Stimulated activated CD8-positive, alpha-beta memory T cell treated with anti-CD3 and anti-CD28 coated beads, Interleukin-2, amount 100 ng/mL, for 1 hour (primary cell): ENCODE measurements at places on chromosomes 2 and 18.

DNA sequence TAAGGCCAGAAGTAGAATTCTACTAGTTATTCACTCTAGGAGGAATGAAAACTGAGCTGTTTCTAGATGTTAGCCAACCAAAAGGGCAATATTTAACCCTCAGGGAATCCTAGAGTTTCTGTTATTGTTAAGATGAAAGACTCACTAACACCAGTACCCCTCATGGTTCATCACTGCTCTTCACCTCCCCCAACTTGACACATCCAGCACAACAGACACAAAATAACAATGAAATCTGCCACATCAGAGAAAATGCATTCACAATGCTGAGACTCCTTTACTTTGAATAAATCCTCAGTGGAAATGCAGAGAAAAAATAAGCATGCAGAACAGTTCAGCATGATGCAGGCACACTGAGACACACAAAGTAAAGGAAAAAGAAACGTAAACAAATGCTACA lies 111.3 kb downstream of the RIF1 start:
- DNase-seq = no peak

DNA sequence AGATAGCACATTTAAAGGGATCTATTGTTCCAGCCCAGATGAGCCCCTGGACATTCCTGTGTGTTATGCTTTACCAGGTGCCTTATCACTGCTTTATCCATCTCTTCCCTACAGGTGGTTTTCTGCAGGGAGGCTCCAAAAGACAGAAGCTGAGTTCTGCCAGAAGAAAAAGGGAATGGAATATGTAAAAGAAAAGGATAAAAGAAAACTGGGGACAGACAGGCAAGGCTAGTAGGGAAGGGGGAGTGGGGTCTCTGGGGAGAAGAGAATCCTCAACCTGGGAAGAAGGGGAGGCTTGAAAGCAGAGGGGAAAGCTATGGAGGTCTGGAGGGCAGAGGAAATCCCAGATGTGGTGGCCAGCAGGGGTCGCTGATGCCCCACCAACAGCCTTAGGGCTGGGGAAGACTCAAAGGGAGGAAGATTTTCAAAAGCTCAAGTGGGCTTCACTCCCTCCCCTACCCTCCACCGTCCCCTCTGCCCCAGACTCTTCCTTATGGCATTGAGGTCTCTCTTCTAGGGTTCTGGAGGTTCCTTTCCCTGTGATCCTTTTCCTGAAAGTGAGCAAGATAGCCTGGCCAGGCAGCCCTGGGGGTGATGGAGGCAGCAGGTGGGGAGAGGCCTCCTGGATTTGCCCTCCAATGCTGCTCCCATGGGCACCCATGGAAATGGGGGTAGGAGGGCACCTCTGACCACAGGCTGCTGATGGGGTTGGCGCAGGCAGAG lies 178.1 kb upstream of the PKDCC start:
- peak; percentile 50 for DNase-seq

DNA sequence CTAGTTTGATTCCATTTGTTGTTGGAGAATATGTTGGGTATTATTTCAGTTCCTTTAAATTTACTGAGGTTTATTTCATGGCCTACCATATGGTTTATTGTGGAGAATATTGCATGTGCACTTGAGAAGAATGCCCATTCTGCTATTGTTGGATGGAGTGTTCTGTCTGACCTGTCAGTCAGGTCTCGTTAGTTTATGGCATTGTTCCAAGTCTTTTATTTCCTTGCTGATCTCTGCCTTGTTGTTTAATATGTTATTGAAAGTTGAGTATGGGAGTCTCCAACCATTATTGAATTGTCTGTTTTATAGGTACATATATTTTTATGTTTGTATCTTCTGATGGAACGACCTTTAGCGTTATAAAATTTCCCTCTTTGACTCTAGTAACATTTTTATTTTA lies 86.3 kb downstream of the PTPN4 start:
- no peak for DNase-seq

DNA sequence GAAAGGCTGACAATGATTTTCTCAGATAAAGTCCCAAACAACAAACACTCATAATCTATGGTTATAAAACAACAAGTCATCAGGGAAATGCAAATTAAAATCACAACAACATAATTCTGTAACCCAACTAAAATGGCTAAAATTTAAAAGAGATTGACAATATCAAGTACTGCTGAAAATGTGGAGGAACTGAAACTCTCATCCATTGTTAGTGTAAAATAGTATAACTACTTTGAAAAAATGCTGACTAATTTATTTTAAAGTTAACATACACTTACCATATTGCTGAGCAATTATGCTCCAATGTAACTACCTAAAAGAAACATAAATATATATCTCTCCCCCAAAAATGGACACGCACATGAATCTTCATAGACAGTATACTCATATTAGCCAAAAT lies 245.9 kb upstream of the SPOPL start:
- no peak for DNase-seq

DNA sequence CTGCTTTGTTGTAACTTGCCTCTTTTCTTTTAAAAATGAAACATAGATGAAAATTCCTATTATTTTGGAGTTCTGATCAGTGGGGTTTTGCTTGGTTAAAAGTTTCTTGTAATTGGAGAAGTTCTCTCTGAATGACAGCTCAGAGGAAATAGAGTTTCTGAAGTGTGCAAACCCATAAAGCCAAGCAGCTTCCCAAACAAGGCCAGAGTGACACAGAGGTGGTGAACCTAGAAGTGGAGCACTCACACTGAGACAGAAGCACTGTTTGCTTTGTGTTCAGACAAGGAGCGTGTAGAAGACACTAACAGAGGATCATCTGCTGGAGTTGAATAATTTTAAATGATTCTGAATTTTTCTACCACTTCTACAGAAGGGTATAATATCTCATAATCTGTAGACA lies 49.2 kb downstream of the FBXO48 start:
- no peak for DNase-seq

GRCh38 chr2:225581135-225581534 lies 181.6 kb downstream of the NYAP2 start:
- DNase-seq = no peak

GRCh38 chr2:200609028-200609614 lies 23.3 kb downstream of the AOX1 start:
- DNase-seq = no peak

DNA sequence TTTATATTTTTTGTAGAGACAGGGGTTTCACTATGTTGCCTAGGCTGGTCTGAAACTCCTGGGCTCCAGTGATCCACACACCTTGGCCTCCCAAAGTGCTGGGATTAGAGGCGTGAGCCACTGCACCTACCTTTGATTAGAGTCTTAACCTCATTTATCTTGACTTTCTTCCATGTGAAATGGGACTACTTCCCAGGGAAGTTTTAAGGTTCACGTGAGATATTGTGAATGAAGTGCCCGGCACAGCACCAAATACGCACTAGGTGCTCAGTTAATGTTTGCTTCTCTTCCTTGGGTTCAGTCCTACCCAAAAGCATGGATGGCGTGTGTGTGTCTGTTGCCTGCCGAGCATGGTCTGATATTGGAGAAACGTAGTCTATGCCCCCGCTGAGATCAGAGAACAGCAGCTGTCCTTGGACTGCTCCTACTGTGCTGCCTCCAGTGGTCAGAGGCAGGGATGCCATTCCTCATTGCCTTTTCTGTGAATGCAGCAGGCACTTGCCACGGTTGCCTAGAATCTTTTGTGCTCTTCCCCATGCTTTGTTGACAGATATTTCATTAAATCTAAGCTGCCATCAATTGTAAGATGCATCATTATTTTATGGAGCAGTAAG lies 12.3 kb upstream of the TFCP2L1 start:
- DNase-seq = no peak

DNA sequence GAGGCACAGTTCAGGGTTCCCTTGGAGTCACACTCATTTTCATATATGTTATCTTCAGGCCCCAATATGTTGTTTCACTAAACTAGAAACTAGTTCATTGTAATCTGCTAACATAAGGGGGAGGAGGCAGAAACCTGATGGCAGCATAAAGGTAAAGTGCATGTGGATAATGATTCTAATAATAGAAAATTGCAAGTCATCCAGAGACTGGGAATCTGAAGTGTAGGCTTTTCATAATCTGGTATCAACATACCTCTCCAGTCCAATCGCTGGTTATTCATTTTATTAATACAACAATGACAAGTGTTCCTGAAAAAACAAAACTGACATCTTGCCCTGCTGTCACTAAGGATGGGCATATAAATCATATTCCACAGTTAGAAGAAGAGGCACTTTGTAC lies 326.3 kb upstream of the ZNF804A start:
- DNase-seq = no peak

- DNase-seq = no peak
These were observed 58.0 kb downstream of the RND3 start for GRCh38 chr2:150429384-150429961.

DNA sequence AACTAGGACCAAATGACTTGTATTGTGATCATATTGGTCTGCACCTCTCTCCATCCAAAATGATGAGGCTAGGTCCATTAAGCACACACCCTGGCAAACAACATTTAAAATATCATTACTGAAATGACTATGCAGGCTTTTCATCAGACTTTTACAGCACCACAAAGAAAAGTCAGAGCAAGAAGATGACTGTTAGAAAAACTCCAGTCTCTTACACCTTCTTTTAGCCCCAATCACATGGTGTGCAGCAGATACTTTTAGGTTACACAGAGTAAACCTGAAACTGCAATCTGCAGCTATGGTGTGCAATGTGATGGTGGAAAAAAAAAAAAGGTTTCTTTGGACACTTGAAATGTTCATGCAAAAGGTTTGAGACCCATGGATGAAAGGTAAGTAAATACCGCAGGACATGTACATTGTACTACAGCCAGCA lies 5.4 kb upstream of the POLI start:
- no peak for DNase-seq

- DNase-seq = no peak
These were observed 630.8 kb upstream of the PIK3C3 start for GRCh38 chr18:41324020-41324791.

DNA sequence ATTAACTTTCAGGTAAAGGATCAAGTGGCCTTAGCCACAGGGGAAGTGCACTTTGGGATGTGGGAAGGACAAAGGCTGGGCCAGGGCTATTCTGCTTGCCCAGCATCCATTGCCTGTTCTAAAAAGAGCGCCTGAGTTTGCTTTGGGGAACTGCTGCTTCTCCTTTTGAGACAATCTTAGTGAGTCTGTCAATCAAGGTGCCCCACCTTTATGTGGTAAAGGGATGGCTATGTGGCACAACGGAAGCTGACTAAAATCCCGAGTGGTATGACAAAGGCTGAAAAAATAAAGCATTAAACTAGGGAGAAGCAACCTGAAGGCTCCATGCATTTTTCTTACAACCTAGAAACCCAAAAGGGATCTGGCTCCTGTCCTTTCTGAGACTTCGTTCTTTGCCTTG lies 540.5 kb downstream of the SLC4A3 start:
- DNase-seq = no peak

DNA sequence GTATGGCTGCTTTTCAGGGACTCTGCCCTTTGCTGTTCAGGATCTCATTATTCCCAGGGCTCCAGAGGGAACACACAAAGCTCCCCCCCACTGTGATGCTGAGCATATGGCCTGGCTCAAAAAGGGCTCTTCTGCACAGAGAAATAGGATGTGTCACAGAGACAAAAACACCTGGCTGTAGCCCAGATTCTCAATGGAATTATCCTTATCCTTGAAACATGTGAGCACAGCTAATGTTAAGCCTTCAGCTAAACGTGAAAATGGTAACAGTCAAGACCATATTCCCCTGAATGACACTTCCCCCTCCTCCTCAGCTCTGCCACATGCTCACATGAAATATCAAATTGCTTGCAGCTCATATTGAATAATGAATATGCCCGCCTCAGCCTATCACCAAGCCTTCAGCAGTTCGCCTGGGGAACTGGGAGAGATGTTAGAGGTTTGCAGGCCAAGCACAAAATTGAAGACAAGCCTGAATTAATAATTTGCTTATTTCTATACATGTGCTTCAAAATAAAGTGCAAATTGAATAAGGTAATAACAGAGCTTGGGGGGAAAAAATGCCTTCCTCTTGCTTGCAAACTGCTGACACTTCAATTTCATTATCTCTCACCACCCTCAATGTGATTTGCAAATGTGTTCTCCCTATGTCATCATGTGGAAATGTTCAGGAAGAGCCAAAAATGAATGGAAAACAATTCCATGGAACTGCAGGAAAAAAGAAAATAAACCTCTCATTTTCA lies 181.0 kb upstream of the HNRNPA3 start:
- DNase-seq = no peak
